GM18507 (cell line): ENCODE measurements at places on chromosomes 7 and 10.
A peak's percentile ranks its signal among the peaks of the same experiment; 100 is the strongest.

- DNase-seq: no peak
These were observed 57.5 kb downstream of the TRRAP start for GRCh38 chr7:98935811-98936210.

DNA sequence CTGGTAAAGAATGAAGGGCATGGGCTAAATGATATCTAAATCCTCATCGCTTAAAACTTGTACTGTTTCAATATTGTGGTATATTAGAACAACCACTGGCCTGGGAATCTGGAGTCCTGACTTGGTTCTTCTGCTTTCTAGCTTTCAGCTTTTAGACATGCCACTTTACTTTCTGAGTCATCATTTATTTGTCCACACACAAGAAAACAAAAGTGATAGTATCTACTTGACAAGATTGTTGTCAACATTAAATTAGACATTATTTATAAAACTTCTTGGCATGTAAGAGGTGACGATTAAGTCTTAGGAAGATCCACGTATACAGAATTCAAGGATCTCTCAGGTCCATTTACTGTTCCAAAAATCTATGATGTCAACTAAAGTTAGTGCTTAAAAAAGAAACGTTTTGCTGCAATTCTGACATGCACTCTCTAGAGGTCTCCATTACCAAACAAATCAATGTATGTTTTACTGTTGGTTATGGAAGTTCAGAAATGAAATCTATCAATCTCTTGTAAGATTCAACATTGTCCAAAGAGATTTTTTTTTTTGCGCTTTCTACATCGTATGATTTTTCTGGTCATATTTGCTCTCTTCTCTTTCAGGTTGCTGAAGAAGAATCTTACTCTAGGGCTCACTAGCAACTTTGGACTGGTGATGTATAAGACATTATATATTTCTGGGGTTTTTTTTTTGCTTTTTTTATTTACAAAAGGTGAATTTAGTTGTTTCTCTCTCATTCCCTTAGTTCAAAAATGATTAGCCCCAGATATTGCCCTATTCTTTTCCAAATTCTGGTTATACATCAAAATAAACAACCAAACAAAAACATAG is 53.6 kb upstream of the DYNC1I1 start:
- no peak for DNase-seq

- no peak for DNase-seq
These were observed 36.4 kb downstream of the ZNF438 start for GRCh38 chr10:30995081-30995770.

DNA sequence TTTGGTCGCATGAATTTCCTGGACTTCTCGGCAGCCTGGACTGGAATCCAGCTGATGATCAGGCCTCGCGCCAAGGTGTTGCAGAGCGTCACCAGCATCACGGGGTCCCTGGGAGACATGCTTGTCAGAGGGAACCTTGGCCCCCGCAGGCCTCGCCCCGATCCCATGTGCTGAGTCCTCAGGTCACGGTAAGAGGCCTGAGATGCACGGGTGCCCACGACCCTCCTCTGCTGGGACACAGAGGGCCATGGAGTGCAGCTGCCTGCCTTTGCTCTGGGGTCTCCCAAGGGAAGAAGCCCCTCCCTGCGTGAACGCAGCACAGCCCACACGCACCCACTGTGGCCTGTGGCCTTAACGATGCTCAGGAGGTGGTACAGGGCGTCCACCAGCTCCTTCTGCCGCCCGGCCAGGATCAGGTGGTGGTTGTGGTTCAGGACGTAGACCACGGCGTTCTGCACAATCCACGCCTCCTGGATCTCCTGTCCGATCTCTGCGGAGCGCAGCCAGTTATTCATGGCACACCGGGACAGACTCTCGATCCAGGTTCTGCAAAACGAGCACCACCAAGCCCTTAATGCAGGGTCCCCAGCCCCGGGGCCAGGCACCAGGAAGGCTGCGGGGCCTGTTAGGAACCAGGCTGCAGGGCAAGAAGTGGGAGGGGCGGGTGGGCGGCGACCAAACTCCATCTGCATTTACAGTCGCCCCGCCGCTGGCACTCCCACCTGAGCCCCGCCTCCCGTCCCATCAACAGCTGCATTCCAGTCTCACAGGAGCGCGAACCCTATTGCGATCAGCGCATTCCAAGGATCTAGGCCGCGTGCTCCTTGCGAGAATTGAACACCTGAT is 29.4 kb downstream of the CFAP46 start:
- no peak for DNase-seq

DNA sequence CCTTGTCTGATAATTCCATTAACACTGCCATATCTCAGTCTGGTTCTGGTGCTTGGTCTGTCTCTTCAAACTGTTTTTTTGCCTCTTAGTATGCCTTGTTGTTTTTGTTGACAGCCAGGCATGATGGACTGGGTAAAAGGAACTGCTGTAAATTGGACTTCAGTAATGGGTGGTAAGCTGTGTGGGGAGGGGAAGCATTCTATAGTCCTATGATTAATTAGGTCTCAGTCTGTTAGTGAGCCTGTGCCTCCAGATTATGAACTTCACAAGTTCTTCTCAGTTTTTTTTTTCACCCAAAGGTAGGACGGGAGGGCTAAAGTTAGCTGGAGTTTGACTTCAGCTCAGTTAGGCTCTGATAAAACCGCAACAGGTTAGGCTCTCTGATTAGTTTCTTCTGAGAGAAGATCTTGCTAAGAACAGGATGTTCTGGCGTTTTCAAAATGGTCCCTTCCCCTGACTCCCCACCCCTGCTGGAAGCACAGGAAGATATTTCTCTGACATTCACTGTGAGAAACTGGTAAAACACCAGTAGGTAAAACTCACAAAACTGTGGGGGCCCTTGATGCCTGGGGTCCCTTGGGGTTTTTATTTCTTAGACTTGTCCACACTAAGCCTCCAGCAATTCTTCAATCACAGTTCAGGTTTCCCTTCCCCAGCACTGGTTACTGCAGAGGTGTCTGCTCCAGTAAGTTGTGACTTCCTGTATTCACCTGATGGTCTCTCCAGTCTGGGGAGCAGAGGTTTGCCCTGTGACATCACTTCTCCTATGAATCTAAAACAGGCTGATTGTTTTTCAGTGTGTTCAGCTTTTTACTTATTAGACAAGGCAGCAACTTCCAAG is 43.3 kb upstream of the CCDC71L start:
- DNase-seq: no peak

DNA sequence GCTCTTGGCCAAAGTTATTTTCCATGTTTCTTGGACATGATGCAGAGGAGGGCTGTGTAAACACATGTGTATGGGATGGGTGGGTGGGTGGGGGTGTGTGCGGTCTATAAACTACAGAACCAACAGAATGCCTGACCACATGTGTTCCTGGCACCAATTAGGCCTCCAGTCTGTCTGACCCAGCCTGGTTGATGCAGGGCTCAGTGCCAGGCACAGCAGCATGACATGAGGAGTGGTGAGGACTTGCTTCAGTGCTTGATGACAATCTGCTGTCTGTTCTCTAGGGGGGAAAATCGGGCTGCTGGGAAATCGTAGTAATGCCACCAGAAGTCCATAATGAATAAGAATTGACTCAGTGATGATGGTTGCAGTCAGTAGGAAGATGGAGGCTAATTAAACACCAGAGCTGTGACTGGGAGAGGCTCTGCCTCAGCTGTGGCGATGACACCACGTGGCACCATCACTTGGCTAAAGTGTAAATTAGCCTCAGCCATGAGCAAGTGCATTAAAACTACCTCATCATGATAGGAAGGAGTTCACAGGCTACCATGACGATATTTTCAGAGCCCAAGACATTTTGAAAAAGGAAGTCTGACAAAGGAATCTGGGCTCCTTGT is 260.1 kb upstream of the PODXL start:
- no peak for DNase-seq

DNA sequence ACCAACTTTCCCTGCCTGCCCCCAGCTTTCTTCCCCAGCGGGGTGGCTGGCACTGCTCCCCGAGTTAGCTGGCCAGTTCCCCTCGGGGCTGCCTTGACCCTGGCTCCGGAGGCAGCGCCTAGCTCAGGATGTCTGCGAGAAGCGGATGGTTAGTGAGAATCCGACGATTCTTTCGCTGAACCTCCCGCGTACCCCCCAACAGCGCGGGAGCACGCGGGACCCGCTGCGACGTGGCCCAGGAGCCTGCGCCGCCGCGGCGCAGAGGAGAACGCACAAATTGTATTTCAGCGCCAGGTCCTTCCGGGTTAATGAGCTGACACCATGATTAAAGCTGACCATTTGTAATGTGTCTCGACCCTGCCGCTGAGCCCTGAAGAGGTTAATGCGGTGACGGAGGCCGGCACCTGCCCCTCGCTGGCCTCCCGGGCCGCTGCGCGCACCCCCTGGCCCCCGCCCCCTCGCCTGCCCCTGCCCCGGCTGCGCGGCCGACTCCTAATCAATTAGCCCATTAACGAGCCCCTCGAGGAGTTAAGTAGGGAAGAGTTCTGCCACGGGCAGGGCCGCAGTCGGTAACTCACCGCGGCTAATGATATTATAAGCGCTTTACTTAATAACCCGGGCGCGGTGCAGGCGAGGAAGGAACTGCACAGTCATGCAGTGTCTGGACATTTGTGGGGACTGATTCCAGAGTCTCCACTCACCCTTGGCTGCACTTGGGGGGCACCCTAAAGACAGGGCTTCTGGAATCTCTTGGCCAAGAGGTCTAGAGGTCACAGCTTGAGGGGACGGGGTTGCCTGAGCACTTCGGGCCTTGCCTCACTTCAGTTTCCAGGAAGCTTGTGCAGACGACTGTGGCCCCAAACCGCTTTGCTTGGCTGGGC is 1.7 kb upstream of the HMX2 start:
- no peak for DNase-seq

GRCh38 chr10:94282369-94282768 is 80.4 kb downstream of the NOC3L start:
- no peak for DNase-seq

- DNase-seq: no peak
These were observed 53.8 kb downstream of the MCMBP start for GRCh38 chr10:119818889-119819270.

GRCh38 chr7:76392531-76393115 is 16.9 kb downstream of the SSC4D start:
- DNase-seq: no peak

DNA sequence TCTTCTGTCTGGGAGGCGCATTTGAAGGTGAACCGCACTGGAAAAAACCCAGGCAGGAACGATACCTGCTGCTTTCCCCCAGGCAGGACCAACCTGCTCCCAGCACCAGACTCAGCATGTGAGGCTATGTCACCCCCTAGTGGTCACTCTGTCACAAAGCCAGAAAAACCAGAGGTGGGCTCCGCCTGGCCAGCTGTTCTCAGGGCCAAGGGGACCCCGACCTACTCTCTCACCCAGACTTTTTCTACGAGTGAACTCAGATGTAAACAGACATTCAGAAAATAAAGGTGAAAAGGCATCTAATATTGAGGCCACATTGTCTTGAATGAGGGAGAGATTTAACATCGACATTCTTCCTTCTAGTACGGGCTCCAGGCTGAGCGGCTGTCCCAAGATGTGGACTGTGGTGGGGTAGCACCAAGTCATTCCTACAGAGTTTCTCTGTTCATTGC is 117.3 kb downstream of the PRKAG2 start:
- DNase-seq: peak; percentile 37

GRCh38 chr10:7233259-7233991 is 177.4 kb downstream of the SFMBT2 start:
- no peak for DNase-seq

DNA sequence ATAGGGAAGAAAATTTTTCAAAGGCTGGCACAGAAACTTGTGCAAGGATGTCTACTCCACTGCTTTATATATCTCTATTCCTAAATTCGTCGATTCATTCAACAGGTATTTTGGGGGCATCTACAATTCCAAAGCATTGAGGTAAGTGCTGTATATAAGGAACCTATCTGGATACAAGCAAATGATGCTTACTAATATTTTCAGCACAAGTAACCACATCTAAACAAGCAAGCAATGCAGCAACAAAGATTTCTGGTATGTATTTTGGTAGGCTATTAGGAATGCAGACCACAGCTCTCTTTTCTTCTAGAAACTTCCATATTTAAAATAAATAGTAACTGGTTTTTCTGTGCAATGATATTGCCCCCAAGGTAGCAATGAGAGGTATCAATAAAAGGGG is 183.9 kb downstream of the SGMS1 start:
- DNase-seq: no peak

DNA sequence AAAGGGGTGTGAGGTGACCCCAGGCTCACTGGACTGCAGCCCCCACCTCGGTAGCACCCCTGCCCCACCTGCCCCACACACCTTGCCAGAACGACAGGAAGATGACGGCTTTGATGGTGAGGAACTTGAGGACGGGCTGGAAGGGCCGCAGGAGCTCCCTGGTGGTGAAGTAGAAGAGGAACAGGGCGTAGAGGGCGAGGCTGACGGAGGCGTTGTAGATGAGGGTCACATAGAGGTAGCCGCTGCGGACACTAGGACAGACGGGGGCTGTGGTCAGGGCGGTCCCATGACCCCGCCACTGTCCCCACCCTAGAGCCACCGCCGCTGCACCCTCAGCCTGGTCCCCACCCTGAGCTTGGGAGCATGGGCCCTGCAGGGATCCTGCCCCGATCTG is 7.6 kb downstream of the TMEM184A start:
- no peak for DNase-seq

DNA sequence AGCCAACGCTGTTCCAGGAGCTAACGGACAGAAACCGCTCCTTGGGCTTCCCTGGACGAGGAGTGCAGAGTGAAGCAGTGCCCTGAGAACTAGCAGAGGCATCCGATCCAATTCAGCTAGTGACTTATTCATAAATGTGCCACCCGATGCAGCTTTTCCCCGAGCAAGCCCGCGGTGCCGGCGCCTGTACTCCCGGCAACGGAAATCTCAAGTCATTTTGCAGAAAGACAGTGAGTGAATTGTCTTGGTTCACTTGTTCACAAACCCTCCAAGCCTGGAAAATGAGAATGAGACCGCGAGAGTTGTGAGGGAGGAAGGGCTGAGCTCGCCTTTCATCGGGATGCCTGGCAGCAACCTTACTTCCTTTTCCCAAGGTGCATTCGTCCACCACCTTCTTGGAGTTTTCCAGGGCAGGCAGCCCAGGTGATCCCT is 87.5 kb downstream of the COBL start:
- DNase-seq: no peak

- no peak for DNase-seq
These were observed 8.2 kb upstream of the GET4 start for GRCh38 chr7:868189-868486.

DNA sequence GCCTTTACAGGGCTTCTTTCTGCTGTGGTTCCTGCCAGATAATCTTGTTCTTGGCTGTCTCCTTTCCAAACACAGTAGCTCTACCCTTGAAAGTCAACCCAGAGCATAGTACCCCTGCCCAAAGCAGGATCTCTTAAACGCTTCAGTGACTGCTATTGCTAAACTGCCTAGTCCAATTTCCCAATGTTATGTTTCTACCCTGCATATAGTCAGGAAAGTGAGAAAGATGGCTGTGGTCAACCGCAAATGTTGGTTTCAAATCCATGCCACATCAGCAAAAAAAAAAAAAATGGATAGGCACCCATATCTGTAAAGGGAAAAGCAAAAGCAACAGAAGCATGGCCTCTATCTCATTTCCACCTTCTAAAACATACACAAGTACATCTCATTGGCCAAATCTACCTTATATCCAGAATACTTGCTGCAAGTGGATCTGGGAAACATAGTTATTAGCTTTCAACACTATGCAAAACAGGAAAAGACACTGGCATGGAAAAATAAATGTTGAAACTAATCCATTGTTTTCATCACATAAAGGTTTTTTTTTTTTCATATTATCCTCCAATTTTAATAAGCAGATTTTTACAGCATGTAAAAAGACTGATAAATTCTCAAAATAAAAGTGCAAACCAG is 59.8 kb downstream of the DNAJC1 start:
- DNase-seq: no peak

- peak; percentile 75 for DNase-seq
These were observed 984 bp downstream of the SMURF1 start for GRCh38 chr7:99142727-99143520.

GRCh38 chr10:99845837-99846382 is 63.5 kb downstream of the ABCC2 start:
- peak; percentile 17 for DNase-seq
